D721Med (cell line): ENCODE measurements at places on chromosomes 7 and 10.

- DNase-seq, result no peak
These were observed 740 bp downstream of the GALNT11 start for GRCh38 chr7:152025937-152026890.

DNA sequence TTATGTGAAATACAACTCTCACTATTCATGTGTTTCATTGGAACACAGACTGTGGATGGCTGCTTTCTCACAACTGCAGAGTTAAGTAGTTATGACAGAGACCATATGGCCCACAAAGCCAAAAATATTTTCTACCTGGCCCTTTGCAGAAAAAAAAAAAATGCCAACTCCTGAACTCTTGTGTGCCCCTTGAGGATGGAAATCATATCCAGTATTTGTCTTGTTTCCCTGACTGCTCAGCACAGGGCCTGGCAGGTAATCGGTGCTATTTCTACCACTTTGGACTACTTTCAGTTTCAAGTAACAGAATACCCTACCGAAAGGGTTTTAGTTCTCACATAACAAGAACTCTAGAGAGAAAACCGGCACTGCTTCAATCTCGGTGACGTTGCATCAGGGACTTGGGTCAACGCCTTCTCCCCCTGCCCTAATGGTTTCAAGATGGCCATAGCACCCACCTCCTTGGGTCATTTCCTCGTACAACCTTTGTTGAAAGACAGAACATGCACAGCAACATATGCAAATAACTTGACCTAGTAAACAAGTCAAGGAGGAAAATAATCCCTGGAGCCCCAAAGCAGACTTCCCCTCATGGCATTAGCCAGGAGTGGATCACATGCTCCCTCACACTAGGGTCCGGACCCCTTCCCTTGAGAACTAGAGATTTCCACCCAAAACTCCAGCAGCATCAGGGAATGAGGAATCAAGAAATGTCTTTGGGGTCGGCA lies 11.8 kb upstream of the GPNMB start:
- no peak for DNase-seq

DNA sequence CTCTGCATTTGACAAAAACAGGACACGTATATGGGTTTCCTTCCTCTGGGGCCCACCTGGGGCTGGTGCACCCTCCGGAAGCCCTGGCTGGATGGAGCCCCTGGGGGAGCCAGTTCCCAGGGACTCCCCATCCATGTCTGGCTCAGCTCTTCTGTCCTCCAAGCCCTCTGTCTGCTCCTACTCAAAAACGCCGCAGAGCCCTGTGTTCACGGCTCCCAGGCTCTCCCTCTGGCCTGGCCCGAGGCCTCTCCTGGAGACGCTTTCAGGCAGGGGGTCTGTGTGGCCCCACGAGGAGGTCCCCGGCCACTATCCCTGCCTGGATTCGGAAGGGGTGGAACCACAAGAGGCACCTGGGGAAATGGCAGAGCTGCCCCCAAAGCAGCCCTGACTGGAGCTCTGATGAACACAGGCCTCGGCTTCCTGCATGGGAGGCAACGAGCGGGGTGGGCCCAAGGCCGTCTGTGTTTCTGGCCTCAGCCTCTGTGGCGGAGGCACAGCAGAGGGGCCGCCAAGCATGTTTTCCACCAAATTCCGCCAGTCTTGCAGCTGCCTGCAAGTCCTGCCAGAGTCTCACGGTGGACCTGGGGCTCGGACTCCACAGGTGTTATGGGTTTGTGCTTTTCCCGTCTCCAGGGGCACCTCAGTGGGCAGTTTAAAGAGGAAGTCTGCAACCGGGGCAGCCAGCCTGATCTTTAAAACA lies 22.6 kb upstream of the INPP5A start:
- no peak for DNase-seq

GRCh38 chr10:116696919-116697318 lies 45.4 kb downstream of the HSPA12A start:
- DNase-seq, result no peak

GRCh38 chr7:159331462-159331861 lies 186.8 kb upstream of the VIPR2 start:
- DNase-seq, result no peak

GRCh38 chr7:104775531-104775930 lies 238.5 kb upstream of the KMT2E start:
- no peak for DNase-seq

GRCh38 chr7:132380059-132380458 lies 196.2 kb downstream of the PLXNA4 start:
- no peak for DNase-seq

DNA sequence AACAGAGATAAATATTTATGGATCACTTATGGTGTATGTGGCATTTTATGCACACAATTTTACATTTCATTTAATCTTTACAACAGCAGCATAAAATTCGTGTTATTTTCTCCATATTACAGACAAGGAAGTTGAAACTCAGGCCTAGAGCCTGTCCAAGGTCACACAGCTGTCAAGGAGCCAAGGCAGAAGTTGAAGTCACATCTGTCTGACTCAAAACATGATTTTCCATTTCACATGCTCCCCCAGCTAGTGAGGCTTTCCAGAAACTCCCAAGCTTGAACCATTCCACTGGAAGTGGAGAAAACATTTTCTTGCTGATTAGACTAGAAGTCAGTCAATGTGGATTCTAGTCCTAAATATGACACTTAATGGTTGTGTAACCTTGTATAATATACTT lies 110.5 kb downstream of the HECTD2 start:
- no peak for DNase-seq

- DNase-seq, result no peak
These were observed 11.8 kb downstream of the ZAN start for GRCh38 chr7:100745184-100745583.

GRCh38 chr7:25613912-25614311 lies 385.6 kb upstream of the NPVF start:
- DNase-seq, result no peak

DNA sequence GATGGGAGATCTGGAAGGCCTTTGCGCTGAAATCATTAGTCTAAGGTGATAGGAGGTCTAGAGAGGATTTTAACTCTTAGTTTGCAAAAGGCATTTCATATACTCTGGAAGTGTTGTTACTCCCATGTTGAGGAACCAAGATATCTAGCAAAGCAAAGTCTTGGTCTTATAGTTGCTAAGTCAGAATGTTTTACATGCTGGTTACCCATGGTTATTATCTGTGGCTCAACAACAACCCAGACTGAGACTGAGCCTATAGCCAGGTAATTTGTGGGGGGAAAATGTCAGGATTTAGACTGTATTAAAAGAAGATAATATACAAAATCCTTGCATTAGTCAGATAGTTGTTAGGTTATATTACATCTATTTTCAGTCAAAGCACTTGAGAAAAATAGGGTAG lies 50.9 kb downstream of the LSMEM1 start:
- DNase-seq, result no peak

DNA sequence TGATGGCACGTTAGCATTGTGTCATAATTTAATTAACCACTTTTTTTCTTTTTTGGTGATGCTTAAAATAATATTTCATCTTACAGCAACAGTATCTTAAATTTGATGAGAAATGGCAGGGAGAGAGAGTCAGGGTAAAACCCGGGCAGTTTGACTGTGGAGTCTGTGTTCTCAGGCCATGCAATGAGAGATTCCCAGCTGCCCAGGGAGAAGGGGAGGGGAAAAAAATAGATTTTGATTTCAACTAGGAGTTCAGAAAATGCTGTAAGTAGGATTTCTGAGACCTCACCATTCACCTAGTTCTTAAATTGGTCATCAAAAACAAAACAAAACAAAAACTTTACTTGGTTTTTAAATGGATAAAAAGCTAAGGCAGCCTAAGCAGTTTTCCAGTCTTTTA lies 37.4 kb upstream of the XPNPEP1 start:
- no peak for DNase-seq

DNA sequence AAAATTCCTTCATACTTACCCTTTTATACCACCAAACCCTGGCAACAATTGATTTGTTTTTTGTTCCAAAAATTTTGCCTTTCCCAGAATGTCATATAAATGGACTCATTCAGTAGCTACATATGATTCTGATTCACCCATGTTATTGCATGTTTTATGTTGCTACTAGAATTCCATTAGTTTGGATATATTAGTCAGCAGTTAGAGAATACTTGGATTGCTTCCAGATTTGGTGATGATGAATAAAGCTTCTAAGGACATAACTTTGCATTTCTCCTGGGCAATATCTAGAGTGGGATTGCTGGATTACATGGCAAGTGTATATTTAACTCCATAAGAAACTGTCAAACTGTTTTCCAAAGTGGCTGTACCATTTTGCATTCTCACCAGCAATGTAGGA lies 806.9 kb downstream of the DNAJB9 start:
- no peak for DNase-seq

GRCh38 chr10:70293169-70293843 lies 9.5 kb upstream of the NPFFR1 start:
- DNase-seq, result no peak

- peak; percentile 53 for DNase-seq
These were observed 28.4 kb downstream of the DNAJC9 start for GRCh38 chr10:73218431-73219191.

GRCh38 chr10:24394461-24395190 lies 185.7 kb downstream of the KIAA1217 start:
- no peak for DNase-seq

GRCh38 chr7:36180121-36180520 lies 27.1 kb downstream of the EEPD1 start:
- no peak for DNase-seq

GRCh38 chr10:73517166-73517888 lies 21.5 kb upstream of the PPP3CB start:
- no peak for DNase-seq

DNA sequence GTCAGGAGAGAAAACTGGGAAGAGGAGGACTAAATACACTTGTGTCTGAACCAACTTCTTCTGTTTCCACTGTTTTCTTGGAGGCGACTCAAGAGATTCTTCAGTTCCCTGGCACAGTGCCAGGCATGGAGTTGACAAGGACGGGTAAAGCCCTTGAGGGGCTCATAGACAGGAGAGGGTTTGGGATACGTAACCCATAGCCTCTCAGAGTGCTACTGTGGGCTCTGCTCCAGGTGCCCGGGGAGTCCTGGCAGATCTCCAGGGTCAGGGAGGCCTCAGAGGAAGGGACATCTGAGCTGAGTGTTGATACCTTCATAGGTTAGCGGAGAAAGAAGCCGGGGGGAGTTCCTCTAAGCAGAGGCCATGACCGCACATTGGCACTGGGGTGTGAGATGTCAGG lies 42.0 kb downstream of the GALNT17 start:
- no peak for DNase-seq

- no peak for DNase-seq
These were observed 481.4 kb downstream of the TYW1 start for GRCh38 chr7:67478066-67478465.

- no peak for DNase-seq
These were observed 190.5 kb upstream of the NRP1 start for GRCh38 chr10:33524966-33525365.

DNA sequence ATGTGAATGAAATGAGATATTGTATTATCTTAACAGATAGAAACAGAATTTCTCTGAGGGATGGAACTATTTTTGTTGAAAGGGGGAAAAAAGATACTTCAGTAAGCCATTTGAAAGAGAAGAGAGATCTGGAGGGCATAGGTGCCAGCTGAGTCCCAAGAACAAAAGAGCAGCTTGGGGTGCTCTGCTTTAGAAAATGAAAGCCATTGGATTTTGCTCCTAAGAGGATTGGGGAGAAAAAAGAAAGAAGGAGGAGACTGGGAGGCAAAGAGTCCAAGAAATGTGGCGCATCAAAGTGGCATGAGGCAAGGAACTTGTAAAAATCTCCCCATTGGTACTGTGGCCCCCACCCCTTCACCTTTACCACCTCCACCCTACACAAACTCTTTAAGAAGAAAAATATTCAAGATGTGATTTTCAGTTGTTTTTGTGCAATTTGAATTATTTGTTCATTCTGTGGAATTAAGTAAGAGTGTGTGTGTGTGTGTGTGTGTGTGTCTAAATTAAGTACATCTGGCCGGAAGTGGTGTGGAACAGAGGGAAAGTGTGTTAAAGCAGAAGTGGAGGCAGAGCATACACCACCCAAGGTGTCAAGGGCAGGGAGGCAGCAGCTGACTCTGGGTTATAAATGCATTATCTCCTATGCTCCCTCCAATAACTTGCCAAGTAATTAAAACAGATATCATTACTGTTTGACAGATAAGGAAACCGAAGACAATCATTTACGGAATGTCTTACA lies 9.9 kb upstream of the GNAI1 start:
- no peak for DNase-seq

GRCh38 chr10:77925795-77926565 lies 575 bp downstream of the DLG5 start:
- DNase-seq, result no peak

DNA sequence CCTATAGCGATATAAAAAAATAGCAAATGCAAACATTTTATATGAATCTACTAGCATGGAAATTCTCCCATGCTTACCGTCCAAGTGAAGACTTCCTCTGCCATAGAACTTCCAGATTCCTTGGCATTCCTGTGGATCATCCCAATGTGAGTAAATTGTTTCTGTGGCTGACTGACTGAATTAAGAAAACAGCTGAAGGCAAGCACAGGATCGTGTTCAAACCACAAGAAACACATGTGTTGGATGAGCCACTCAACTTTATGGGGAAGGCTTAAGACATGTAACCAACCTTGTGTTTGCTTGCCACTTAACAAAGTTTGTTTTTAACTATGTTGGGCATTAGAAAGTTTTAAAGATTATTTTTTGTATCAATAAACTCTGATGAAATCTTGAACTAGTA lies 2.6 kb upstream of the MYPN start:
- no peak for DNase-seq

- DNase-seq, result no peak
These were observed 57.4 kb downstream of the SPOCK2 start for GRCh38 chr10:72030762-72031543.
